ENCODE measurements at places on chromosomes 4 and X. TPM values are rescaled to one million over a fixed set of nuclear protein-coding genes. Genes with fewer than 3 reads are reported as not detected.

Gene FOXR2
- total RNA-seq = not detected

Gene HERC6
- 21.6 TPM for total RNA-seq

- DNase-seq = no peak
Measured at GRCh38 chr4:74531963-74532794, 87.2 kb downstream of the AREG start.

Gene SLC6A8
- total RNA-seq = 22.2 TPM

Gene PNMA6F
- not detected for total RNA-seq

Gene USP26
- not detected for total RNA-seq

Measured in omental fat pad (tissue), 4 donors.